ENCODE measurements at places on chromosomes 6 and 20.

- DNase-seq = no peak
These were observed 3.5 kb downstream of the FOXO3 start for GRCh38 chr6:108564178-108564577.

GRCh38 chr20:23027721-23028120 lies 7.4 kb upstream of the SSTR4 start:
- DNase-seq = no peak

GRCh38 chr20:17014217-17014616 lies 212.6 kb upstream of the PCSK2 start:
- DNase-seq = peak; percentile 49

DNA sequence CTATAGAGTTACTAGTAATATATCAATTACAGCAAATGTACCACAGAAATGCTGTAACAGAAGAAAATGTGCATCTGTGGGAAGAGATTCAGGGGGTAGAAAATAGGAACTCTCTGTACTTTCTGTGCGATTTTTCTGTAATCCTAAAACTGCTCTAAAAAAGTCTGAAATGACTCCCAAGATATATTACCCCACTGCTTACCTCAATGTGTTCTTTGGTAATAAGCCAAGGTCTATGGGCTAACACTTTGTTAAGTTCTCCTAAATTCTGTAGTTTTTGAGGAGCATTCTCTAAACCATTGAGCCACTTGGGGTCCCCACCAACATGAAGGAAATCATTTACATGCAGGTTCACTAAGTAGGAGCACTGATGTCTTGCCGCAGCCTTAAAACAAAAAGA lies 94.4 kb downstream of the SESN1 start:
- no peak for DNase-seq

DNA sequence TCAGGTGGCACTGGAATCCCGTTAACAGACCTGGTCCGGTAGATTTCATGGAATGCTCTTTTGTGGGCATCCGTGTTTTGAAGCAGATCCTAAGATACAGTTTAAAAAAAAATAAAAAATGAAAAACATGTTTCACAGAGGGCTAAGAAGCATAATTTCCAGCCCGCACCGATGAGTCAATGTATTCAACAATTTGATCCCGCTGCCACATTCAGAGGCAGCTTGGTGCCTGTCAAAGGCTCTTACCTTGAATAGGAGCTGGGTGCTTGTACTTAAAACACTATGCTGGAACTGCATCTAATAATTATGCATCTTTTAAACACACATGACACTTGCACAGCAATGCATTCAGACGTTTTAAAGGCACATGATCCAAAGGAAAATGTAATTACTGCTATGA lies 164.8 kb downstream of the SYNE1 start:
- no peak for DNase-seq

DNA sequence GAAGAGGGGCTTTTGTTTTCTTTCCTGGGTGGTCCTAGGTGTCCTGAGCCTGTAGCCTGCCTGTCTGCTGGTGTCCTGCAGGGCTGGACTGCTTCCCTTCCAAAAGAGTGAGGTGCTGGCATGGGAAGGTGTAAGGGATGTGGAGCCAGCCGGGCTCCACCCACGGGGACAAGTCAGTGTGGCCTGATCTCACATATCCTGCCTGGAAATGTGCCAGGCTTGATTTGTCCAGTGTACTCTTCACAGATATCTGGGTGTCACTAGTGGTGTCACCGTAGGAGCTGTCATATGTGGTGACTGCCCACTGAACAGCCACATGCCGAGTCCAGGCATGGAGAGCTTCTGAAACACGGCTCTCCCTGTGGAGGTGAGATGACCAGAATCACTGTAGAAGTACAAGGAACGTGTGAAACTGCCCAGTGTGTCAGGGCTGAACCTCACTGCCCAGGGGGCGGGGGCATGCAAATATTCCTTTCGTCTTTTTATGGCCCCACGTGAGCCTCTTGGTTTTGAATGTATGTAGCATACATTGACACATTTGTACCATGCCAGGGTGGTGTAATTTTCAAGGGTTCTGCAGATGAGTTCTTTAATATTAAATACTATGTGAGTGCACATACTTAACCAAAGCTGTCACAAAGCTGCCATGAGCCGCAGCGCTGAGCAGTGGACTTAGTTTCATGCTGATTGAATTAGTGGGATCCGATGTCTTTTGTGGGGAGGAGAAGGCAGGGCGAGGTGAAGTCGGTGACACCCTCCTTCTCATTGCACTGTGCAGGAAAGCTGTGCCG lies 55.8 kb downstream of the CDH4 start:
- no peak for DNase-seq
